ENCODE measurements at places on chromosomes 6 and 20.

- no peak for DNase-seq
These were observed 332.2 kb upstream of the RSPO3 start for GRCh38 chr6:126786262-126786661.

DNA sequence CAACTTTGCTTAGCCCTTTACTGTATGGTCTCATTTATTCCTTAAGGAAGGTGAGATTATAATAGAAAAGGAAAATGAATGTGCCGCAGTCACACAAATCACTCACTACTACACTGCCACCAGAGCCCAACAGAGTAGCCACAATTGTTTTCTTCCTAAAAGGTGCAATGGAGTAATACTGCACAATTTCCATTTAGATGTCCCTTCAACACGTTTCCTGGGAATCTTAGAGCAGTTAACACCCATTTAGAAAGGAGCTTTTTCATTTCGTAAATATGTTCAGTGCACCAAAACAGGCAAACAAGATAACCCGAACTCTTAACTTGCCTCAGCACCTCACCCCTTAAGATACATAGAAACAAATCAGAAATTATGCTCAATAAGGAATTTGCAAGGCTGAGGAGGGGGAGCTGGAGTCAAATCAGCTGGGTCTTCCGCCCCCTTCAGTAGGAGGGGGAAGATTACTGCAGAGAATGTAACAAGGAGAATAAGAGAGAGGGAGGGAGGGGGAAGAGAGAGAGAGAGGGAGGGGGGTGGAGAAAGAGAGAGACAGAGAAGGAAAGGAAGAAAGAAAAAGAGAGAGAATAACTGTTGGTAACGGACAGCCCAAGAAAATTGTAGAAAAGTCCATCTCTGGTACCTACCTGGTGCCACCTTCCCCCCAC is 155.5 kb downstream of the BCAS1 start:
- DNase-seq = no peak

- no peak for DNase-seq
These were observed 2.6 kb upstream of the MRGBP start for GRCh38 chr20:62793757-62794006.

DNA sequence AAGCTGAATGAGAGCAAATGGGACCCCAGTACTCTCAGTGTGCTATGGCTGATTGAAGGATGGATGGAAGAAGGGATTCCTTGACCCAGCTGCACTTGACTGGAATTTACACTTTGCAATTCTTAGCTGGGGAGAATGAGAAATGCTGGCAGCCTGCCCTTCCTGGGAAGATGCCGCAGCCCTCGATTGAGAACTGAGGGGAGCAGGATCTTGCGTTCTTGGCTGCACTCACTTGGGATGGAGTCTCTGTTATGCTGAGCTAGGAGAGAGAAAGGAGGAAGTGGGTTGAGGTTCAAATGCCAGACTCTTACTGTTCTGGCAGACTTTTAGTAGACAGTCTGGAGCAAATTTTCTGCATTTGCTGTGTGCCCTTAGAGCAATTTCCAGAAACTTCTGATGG is 221.2 kb downstream of the FNDC1 start:
- DNase-seq = no peak

GRCh38 chr6:38320358-38320757 is 319.4 kb downstream of the BTBD9 start:
- DNase-seq = no peak

DNA sequence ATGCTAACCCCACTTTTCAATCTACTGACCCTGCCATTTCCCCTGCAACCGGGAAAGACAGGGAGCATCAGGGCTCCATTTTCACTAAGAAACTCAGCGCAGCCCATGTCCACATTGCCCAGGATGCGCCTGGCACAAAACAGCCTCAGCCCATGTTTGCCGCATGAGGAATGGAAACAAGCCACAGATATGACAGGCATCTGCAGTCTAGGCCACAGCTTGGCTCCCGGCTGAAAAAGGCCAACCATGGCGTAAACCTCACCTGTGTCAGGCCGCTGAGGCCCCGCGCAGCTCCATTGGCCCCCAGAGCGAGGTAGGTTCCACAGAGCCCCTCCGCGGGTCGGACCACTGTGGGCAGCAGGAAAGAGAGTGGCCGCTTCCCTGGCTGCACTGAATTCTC is 21.7 kb downstream of the GGT7 start:
- DNase-seq = no peak

DNA sequence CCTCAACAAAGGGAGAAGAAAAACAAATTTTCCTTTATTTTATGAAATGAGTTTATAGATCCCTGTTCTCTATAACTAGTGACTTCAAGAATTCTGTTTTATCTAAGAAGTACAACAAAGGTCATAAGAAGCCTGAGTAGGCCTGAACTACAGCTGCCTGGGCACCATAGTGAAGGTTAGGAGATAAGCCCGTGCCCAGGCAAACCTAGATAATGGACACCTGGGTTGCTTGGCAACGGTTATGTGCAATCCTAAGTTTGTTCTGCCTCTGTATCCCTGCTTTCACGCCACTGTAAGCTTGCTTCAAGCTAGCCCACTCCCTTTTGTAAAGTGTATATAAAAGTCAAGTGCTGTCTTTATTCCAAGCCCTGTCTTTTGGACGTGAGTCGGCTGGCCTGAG is 23.2 kb downstream of the SCGN start:
- DNase-seq = peak; percentile 49

DNA sequence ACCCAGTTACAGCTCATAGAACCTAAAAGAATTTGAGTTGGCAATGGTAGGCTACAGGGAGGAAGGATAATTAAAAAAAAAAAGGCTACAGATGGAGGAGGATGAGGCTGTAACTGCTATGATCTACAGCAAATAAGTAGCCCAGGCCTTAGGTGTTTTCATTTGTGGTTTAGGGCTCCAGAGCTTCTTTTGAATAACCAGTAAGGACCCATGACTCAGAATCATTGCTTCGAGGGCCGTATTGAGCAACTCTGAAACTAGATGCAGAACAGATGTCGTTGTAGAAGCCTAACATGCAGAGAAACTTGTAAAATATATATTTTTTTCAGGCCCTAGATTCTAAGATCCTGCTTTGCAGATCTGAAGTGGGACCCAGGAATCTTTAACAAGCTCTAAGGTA is 19.0 kb upstream of the ASIP start:
- no peak for DNase-seq

- DNase-seq = no peak
These were observed 190.6 kb upstream of the GRIK2 start for GRCh38 chr6:101202867-101203374.

- no peak for DNase-seq
These were observed 452.1 kb upstream of the POU3F2 start for GRCh38 chr6:98382246-98382645.

DNA sequence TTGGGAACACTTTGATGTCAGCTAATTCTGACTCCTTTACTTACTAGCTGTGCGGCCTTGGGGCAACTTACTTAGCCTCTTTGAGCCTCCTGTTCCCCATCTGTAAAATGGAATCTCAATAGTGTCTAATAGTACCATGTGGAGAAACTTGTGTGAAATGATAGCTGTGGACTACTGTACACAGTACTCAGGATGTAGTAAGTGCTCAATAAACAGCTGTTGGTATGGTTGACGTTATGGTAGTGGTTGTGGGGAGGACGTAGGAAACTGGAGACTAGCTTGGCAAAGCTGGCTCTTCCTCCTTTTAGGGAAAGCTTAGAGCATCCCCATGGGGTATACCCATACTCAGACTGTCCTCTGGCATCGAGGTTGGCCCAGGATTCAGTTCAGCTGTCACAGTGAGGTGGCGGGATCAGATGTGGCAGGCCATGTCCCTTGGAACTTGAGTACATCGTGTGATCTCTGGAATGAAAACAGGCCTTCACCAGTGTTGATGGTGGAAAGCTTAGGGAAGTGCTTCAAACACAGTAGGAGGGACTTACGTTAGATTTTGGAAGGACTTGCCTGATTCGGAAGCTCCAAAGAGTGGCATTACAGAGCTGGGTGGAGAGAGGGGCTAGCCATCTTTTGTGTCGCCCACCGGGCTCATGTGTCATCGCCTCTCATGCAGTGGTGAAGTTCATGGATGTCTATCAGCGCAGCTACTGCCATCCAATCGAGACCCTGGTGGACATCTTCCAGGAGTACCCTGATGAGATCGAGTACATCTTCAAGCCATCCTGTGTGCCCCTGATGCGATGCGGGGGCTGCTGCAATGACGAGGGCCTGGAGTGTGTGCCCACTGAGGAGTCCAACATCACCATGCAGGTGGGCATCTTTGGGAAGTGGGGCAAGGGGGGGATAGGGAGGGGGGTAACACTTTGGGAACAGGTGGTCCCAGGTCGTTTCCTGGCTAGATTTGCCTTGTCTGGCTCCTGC is 7.1 kb downstream of the VEGFA start:
- no peak for DNase-seq

- no peak for DNase-seq
These were observed 183.2 kb upstream of the TCF21 start for GRCh38 chr6:133705731-133706130.

DNA sequence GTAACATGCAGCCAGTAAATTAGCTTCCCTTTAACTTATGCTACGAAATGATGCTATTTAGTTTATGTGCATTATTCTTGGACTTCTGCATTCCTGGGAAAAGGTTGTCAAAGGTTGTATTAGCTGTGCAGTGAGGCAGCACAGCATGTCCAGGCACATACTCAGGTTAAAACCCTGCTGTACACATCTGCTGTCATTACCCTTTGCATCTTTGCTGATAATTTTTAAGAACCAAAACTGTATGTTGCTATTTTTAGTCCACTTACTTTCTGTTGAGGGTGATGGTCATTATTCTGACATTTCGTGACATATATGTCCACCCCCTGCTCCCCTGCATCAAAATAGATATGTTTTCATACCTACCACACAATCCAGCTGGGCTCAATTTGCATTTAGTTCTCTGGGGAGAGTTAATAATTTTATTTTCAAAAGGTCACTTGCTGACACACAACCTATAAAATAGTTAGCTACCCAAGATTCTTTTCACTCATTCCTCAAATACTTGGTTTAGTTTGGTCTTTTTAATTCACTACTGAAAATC is 142.5 kb upstream of the SPACA1 start:
- no peak for DNase-seq

DNA sequence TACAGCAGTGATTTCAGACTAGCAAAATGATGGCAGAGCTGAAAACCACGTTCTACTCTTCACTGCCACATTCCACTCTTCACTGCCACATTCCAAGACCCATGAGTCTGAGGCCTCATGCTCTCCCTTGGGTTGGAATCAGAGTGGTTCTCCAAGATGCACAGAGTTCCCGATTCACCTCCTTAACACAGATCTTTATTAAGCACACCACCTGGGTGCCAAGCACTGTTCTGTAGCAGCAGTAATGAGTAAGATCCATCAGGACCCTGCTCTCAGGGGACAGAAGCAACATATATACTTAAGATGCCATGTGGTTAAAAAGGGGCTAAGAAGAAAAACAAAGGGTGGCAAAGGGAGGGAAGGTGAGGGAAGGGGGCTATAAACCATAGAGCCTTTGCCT is 26.9 kb downstream of the TSHZ2 start:
- no peak for DNase-seq

- DNase-seq = no peak
These were observed 331.3 kb downstream of the KIF16B start for GRCh38 chr20:16241911-16242310.

DNA sequence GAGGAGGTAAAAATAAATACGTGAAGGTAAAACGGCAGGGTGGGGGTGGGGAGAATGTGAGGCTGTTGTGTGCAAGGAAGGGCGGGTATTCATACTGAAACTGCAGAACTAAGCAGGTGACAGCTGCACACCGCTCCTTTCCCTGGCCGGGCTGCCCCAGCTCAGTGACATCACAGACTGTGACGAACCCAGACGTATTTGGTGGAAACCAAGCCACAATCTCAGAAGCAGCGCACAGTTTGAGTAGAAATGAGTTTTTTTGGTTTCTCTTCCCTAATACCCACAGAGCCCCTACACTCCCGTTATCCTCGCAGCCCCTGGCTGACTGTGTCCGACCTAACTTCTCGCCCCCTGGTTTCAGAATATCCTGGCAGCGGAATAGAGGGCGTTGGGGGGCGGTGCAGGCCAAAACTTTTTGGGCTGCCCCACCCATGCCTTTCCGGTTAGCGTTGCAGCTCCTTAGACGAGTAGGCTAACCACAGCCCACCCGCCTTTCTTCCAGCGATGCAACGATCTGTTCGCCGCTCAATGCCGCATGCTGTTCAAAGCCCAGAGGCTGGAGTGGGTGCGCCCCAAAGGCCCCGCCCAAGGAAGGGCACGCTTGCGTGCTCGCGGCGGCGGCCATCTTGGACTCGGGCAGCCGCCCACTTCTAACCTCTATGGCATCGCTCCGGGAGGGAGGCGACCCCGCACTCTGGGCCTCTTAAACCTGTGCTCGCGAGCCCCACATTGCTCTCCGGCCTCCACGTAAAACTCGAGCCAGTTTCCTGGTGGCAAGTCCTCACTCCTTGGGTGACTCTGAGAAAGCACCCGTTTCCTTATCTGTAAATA is 9.1 kb downstream of the BAK1 start:
- DNase-seq = peak; percentile 97

GRCh38 chr6:135179372-135179771 is 1.7 kb upstream of the MYB start:
- peak; percentile 69 for DNase-seq

- DNase-seq = no peak
These were observed 53.0 kb upstream of the NOP56 start for GRCh38 chr20:2599288-2600006.

DNA sequence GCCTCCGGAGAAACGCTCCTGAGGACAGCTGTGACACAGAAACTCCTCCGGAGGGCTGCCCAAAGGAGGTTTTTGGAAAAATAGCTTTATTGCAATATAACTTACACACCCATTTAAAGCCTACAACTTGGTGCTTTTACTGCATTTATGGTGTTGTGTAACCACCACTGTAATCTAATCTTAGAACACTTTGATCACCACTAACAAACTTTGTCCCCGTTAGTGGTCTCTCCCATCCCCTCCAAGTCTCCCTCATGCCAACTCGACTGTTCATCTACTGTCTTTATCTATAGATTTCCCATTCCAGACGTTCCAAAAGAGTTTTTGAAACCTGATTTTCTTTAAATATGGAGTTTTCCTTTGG is 62.8 kb downstream of the SYNJ2 start:
- DNase-seq = no peak

DNA sequence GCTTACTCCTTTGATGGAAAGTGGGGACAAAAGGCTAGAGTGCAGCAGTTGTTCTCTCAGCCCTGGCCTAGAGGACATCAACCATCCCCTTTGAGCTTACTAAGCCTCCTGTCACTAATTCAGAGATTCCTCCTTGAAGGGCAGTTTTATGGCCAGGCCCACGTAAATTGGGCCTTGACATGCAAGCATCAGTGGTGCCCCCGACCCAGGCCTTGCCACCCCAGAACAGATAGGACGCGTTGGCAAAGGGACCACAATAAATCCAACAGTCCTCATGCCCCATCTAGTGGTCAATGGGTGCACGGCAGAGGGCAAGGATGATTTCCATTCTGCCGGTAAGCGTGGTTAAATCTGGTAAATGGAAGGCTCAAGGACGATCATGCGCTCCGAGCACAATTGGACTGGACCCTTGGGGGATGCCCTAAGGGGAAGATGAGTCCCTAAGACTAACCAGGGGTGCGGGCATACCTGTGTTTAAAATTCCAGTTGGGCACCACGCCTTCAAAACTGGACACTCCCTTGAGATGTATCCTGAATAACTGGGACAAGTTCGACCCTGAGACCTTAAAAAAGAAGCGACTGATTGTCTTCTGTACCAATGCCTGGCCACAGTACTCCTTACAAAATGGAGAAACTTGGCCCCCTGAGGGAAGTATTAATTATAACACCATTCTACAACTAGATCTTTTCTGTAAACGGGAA is 32.6 kb downstream of the CEP85L start:
- peak; percentile 80 for DNase-seq

- DNase-seq = no peak
These were observed 44.1 kb downstream of the VAPB start for GRCh38 chr20:58433029-58433647.

- DNase-seq = no peak
These were observed 41.3 kb upstream of the DDR1 start for GRCh38 chr6:30842754-30843610.

GRCh38 chr6:17415321-17415720 is 21.9 kb downstream of the CAP2 start:
- no peak for DNase-seq

All from hematopoietic multipotent progenitor cell treated with erythropoietin and hydrocortisone succinate and interleukin-3 and kit ligand, for 6 days (in vitro differentiated cells).